NCI-H1105 (cell line): ENCODE measurements at places on chromosomes 2 and 18.

DNA sequence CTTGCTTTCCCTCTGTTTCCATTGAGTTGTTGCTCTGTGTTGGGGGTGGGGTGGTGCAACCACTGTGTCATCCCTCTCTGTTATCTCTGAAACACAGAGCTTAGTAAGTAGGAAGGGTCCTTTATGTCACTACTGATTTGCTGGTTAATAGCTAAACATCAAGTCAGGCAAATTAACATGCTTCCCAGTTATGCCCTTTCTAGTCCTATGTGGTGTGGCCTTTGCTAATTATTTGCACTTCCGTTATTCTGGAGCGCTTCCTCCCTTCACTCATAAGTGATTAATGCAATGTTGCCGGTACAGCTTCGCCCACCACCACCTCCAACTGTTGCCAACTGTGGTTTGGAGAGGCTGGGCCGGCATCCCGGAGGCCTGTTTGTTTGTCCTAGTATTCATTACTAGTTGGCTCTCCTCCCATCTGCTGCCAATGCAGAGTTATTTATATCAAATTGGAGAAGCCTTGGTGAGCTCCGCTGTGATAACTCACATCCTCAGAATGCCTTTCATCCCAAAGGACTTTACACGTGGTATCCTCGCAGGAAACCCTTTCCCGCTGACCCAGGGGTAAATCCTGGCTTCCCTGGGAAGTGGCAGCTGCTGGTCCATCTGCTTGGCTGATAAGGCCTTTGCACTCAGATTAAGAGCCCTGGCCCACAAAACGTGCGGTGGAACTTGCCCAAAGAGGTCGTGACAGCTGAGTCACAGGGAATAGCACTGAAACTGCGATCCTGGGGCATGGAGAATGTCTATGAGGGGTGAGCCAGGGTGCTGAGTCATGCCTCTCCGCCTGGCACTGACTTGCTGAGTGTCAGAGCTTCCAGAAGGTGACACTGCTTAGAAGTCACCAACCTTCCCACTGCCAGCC, 72.0 kb upstream of the ZCCHC2 start:
- DNase-seq = peak; percentile 89

DNA sequence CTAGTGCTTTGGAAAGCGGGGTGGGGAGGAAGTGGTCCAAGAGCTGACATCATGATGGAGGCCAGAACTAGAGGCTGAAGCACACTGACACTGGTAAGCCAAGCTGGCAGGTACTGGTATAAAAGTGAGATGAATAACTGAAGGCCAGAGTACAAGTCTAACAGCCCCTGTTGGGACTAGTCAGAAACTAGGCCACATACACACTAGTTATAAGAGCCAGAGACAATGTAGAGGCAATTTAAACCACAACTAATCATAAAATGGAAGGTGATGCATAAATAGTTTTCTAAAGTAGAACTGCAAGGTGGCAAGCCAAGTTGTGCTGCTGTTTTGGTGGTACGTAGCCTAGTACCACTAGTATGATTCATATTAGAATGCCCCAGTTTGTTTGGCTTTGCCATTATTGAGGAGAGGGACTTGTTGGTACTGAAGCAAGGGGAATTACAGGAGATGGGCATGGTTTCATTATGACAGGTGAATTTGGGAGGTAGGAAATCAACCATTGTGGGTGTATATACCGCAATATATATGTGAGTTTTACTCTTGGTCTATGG, 57.6 kb downstream of the GDF7 start:
- no peak for DNase-seq

- DNase-seq = no peak
Observed at GRCh38 chr2:114542695-114543094, 100.3 kb downstream of the DPP10 start.

DNA sequence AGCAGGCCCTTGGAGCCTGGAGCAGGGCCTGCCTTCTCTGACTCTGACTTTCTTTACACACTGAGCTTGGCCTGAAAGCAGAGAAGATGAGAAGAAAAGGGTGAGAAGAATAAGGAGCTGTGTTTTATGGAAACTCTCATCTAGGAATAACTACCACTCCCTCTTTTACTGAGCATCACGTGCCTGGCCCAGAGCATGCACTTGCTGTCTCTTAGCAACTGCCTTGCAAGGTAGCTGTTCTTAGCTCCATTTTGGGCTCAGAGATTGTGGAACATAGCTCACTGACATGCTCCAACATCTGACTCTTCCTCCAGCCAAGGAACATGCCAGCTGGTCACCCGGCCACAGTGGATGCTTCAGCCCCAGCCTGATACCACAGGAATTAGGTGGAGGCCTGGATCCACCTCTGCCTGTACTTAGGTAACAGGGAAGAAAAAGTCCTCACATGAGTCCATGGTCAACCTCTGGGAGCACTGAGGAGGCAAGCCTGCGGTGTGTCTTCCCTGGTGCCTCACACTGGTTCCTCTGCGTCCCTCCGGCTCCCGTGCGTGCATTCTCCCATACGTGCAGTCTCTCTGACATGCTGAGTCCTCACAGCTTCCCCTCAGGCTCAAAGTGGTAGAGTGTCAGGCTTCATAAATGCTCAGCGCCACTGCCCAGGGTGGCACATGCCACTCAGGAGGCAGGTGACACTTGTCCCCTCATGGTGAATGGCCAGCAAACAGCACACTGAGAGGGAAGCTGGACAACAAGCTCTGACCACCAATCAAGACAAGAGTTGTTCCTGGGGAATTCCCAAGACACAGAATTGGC, 35.7 kb downstream of the AMER3 start:
- no peak for DNase-seq

DNA sequence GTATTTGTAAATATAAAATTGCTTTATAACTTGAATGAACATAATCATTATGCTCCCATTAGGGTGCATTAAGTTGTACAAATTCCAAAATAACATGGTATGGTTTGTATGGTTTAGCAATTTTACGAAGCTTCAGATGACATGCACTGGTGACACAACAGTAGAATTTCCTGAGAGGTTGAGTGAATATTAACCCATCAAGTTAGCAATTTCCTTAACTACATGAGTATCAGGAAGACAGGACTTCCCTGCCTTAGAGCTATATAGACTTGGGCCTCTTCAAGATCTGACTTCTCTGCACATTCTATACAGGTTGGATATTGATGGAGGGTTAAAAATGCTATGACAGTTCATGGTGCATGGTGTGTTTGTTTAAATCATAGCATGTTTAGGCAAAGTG, 60.2 kb downstream of the ZC3H6 start:
- no peak for DNase-seq

GRCh38 chr2:76813084-76813483, 709.1 kb downstream of the LRRTM4 start:
- DNase-seq = no peak

- no peak for DNase-seq
Observed at GRCh38 chr18:28494151-28494550, 317.2 kb upstream of the CDH2 start.

GRCh38 chr2:32715981-32716380, 88.1 kb downstream of the TTC27 start:
- DNase-seq = no peak

DNA sequence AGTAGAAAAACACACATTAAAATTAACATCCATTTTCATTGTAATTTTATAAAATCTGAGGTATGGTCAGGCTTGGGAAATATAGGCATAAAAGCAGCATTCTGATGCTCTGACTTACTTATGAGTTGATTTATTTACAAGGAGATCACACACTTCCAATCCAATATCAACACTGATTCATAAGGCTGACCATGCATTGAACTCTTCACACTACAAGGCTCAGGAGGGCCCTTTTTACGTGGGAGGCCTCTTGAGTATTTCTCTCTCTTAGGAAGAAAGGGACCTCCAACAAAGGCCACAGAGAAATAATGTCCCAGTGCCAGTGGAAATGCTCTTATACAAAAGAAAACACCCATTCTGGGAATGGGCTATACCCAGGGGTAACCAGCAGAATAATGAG, 222.8 kb downstream of the NAPG start:
- no peak for DNase-seq
